ENCODE measurements at places on chromosomes 6 and 20.

DNA sequence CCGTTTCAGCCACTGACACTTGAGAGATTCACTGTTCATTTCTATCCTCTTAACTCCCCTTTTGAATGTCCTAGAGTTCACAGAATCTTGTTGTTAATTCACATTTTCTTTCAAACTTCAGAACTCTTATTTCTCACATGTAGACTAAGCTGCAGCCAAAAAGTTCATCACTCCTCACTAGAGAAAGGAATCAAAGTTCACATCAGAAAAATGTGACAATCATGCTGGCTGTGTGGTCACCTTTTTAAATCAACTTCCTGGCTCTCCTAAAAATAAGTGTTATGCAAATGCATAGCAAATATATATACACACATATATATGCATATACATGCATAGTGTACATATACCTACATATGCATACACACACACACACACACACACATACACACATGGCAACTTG lies 123.0 kb downstream of the CBLN4 start:
- DNase-seq: no peak

- DNase-seq: no peak
These were observed 2.9 kb downstream of the TREM1 start for GRCh38 chr6:41283600-41283999.

- DNase-seq: no peak
These were observed 72.9 kb downstream of the PSMB1 start for GRCh38 chr6:170480050-170480692.

DNA sequence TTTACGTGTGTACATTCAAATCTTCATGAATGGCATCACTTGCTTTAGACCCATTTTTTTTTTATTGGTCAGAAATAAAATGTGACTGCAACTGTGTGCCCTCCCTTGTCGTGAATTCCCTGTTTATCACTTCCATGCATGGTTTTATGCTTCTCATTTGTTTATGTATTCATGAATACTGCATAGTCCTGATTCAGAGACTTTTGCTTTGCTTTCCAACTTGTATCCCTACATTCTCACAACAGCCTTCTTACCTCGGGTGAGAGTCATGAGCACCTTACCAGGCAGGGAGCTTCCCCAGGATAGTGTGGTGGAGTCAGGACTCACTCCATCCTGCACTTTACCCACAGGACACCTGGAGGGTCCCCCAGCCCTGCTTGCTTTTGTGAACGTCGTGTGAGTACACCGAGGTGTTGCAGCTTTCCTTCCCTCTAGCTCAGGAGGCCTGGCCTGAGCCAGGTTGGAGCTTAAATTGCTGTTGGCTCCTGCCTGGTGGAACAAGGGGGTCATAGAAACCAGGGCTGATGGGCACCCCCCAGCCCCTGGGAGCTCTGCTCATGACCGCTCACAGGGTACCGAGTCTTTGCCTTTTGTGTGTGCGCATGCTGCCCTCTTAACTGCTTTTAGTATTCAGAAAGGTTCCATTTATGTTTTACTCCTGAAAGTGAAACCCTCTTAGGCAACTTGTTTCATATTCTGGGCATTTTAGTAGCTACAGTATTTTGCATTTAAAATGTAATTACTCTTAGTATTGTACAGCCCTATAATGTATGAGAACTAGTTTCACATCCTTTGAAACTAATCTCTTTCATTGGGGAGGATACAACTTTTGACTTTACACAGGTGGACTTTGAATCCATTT lies 66.0 kb downstream of the CDS2 start:
- no peak for DNase-seq

GRCh38 chr20:53948383-53949318 lies 121.7 kb downstream of the BCAS1 start:
- DNase-seq: no peak

GRCh38 chr20:2917266-2917665 lies 44.0 kb downstream of the PTPRA start:
- DNase-seq: no peak

GRCh38 chr20:56628873-56629463 lies at the start of gene TFAP2C:
Gene TFAP2C (plus strand): TSS chr20:56629306. CDS start chr20:56629545, 239 bp downstream.
- no peak for DNase-seq

- DNase-seq: no peak
These were observed 85.8 kb downstream of the BCAS1 start for GRCh38 chr20:53984356-53985149.

GRCh38 chr6:142367501-142368018 lies 65.8 kb downstream of the ADGRG6 start:
- DNase-seq: peak; percentile 63

- no peak for DNase-seq
These were observed 20.4 kb downstream of the PDE7B start for GRCh38 chr6:135871878-135872277.

- DNase-seq: no peak
These were observed 83.1 kb downstream of the MRPL14 start for GRCh38 chr6:44044154-44044539.

GRCh38 chr20:57124366-57124765 lies 142.1 kb downstream of the BMP7 start:
- no peak for DNase-seq

- DNase-seq: no peak
These were observed 31.4 kb downstream of the PTPN1 start for GRCh38 chr20:50541606-50542041.

DNA sequence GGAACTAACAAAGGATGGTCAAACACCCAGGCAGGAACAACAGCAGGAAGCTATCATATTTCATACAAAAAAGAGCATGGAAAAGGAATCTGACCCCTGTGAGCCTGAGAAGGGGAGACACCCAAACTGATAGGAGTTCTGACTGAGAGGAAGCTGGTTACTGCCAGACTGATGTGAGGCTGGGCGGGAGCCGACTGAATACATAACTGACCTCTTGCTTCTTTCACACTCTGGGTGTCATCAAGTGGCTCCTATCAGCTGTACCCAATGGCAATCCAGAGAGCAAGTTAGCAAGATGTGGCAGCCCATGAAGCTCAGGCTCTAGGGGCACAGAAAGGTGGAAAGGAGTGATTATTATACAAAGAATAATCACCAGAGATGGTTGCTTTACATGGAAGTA lies 795.1 kb upstream of the HS3ST5 start:
- DNase-seq: no peak

DNA sequence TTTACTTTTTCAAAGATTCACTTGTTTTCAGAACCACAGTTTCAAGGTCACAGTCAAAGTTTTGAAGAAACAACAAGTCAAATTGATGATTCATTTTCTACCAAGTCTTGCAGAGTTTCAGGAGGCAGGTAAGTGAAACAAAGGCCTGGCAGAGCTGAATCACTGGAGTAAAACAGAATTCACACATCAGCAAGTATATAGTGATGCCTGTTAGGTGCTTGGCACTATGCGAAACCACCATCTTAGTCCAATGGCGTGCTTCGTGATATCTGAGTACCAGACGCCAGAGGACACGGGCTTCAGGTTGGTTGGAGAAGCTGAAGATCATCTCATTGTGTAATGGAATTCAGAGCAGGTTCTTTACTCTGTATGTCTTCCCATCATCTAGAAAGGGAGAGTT lies 75.9 kb downstream of the RTN4IP1 start:
- DNase-seq: no peak

DNA sequence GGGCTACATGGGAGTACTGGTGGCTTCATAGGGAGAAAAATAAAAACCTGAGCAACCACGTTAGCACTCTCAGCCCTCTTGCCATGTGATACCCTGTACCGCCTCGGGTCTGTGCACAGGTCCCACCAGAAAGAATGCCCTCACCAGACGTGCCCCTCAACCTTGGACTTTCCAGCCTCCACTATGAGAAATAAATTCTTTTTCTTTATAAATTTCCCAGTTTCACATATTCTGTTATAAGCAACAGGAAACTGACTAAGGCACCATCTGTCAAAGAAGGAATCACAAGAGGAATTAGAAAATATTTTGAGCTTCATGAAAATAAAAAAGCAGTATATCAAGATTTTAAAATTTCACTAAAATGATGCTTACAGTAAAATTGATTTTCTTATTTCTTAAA lies 168.4 kb upstream of the BMP5 start:
- no peak for DNase-seq

- DNase-seq: no peak
These were observed 5.3 kb downstream of the SS18L1 start for GRCh38 chr20:62148908-62149314.

DNA sequence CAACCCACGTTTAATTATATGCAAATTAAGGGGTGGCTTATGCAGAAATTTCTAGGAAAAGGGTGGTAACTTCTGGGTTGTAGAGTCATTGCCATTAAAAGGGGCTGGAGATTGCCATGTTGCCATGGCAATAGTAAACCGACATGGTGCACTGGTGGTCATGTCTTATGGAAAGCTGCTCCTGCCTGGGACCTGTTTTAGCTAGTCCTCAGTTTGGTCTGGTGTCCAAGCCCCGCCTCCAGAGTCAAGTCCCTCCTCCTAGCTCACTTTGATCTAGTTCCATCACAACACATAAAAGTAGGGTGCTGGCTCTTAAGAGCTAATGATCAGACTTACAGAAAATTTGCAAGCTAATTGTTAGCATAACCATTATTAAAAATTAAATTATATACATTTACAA lies 5.3 kb downstream of the SLC22A2 start:
- no peak for DNase-seq

GRCh38 chr6:66897576-66897975 lies 1190.5 kb upstream of the EYS start:
- no peak for DNase-seq

DNA sequence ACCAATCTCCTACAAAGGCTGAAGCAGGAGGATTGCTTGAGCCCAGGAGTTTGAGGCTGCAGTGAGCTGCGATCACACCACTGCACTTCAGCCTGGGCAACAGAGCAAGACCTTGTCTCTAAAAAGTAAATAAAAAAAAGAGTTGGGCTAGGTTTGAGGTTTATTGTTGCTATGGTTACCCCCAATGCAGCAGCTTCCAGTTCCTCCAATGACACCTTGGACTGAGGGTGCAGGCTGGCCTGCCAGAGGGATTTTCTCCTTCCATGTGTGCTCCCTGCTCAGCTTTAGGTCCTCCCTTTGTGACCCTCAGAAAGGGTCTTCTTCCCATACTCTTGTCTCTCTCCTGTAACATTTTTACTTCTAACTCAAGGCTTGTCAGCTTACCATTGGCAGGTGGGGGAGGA lies 10.6 kb upstream of the TBC1D20 start:
- DNase-seq: no peak

- DNase-seq: no peak
These were observed 589.2 kb upstream of the MAN1A1 start for GRCh38 chr6:119938752-119939151.
